ENCODE measurements at places on chromosomes 2 and 18.

DNA sequence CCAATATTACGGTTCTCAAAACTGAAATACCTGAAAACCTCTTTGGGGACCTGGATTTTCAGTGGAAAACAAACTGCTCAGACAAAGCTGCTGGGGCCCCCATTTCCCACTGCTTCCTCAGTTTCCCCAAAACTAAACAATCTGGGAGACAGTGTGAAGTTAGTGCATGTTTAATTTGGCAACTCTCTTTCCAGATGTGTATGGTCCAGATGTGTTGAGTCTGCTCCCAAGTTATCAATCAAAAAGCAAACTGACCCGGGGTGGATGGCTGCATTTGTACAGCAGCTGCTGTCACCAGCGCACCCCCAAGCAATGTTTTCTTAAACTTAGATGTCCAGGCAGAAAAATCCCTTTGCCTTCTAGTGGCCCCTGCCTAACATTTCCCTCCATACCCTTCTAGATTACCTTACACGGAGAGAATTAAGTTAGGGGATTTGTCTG is 136.9 kb downstream of the COPS8 start:
- DNase-seq: no peak

- DNase-seq: no peak
These were observed 30.6 kb upstream of the CYP1B1 start for GRCh38 chr2:38106405-38107094.

GRCh38 chr2:155944218-155944617 is 388.3 kb downstream of the NR4A2 start:
- DNase-seq: no peak

DNA sequence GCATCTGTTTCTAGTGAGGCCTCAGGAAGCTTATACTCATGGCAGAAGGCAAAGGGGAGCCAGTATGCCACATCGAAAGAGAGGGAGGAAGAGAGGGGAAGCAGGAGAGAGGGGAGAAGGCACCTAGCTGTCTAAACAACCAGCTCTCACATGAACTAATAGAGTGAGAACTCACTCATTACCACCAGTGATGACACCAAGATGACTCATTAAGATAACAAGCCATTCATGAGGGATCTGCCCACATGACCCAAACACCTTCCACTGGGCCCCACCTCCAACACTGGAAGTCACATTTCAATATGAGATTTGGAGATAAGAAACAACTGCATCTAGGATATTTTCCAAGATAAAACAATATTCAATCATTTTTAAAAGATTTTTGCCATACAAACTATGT is 753.9 kb upstream of the ZEB2 start:
- no peak for DNase-seq

DNA sequence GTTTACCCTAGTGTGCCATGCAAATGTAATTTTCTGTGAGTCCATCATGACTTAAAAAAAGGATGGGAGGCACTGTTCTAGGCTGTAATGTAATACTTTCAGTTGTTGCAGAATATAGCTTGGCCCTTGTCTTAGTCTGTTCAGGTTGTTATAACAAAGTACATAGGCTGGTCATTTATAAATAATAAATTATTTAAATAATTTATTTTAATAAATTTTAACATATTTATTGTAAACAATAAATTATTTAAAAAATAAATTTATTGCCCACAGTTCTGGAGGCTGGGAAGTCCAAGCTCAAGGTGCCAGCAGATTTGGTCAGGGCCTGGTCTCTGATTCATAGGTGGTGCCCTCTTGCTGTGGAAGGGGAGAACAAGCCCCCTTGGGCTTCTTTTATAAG is 35.2 kb downstream of the RAPGEF4 start:
- no peak for DNase-seq

- no peak for DNase-seq
These were observed 113.6 kb downstream of the CDH2 start for GRCh38 chr18:28063271-28063761.

DNA sequence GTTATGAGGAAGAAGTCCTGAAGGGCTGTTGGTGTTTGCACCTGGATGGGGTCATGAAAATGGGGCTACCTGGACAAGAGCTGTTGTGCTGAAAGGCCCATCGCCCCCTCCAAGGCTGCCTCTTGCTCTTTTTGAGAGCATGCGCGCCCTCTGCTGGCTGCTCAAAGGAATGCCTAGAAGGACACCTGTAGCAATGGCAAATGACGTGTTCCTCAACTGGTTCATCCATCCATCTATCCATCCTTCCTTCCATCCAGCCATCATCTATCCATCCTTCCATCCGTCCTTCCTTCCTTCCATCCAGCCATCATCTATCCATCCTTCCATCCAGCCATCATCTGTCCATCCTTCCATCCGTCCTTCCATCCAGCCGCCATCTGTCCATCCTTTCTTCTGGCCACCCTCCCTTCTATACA is 17.2 kb upstream of the RPL31 start:
- no peak for DNase-seq

DNA sequence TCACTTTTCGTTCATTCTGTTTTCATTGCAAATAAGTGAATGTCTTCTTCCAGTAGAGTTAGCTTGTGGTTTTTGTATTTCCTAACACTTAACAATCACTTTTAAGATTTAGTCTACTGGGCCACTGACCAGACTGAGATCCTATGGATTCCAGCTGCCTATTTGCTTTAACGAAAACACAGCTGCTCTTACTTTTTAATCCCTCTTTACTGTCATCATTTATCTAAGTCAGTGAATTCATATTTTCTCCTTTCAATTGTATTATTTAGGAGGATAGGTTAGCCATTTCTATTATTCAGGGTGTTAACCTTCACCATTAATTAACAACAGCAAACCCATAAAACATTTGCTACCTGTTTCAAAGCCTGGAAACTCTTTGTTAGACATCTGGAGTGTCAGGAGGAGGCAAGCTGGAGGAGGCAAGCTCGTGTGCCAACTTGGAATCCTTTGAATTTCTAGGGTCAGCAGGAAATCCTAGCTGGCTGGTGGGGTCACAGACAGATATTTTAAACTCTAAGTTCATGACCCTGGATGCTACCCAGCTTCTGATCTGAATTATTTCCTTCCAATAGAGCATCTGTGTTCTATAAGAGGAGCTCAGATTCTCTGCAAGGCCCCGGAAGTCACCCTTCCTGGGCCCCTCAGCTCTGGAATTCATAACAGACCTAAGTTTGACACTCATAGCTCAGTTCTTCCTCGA is 385.3 kb downstream of the RBM43 start:
- DNase-seq: no peak

DNA sequence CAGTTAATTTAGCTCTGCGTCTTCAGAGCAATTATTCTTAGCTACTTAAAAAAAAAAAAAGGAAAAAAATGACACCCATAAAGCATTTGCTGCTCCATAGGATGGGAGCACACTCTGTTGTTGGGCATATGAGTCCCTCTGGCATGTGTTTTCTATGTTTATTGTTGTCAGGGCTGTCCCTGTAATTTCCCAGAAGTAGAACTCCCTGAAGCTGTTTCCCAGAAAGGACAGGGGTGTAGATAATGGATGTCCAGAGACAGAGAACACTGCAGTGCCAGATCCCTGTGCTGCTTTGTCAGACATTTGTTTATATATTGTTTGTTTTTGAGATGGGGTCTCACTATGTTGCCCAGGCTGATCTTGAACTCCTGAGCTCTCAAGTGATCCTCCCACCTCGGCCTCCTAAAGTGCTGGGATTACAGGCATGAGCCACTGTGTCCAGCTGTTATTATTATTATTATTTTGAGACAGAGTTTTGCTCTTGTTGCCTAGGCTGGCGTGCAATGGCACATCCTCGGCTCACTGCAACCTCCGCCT is 32.6 kb downstream of the GALM start:
- no peak for DNase-seq

- peak; percentile 17 for DNase-seq
These were observed 105.9 kb upstream of the HS6ST1 start for GRCh38 chr2:128424406-128425171.

- no peak for DNase-seq
These were observed 36.4 kb downstream of the SLC20A1 start for GRCh38 chr2:112682101-112682500.

DNA sequence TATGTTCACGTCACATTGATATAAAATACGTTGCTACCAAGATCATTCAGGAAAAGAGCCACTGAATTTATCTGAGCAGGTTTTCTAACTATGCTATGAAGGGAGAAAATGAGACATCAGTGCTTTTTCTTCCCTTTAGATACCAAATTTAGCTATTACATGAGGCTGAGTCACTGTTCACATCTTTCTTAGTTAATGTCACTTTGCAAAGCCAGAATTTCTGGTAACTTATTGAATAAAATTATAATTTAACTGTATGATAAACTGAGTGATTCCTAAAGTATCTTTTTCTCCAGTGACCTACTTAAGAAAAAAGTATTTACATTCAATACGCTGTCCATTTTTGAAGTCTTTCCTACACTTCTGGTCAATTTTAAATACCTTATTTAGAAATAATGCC is 22.7 kb downstream of the C1D start:
- DNase-seq: no peak

- no peak for DNase-seq
These were observed 127.4 kb downstream of the NOL4 start for GRCh38 chr18:34097312-34097711.

- DNase-seq: no peak
These were observed 56.1 kb downstream of the ASAP2 start for GRCh38 chr2:9262671-9263171.

GRCh38 chr2:235956281-235956970 is 211.8 kb downstream of the GBX2 start:
- DNase-seq: no peak

DNA sequence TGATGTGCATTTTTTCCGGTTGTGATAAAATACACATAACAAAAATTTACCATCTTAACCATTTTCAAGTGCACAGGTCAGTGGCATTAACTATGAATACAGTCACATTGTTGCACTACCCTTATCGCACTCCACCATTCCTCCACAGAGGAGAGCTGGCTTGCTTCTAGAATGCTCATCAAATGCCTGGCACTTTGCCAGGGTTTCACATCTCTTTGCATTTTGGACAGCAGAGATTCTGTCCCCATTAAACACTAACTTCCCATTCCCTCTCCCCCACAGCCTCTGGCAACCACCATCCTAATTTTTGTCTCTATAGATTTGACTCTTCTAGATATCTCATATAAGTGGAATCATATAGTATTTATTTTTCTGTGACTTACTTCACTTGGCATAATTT is 165.0 kb downstream of the ASB1 start:
- no peak for DNase-seq

- no peak for DNase-seq
These were observed 4.9 kb downstream of the KDM3A start for GRCh38 chr2:86446060-86446459.

DNA sequence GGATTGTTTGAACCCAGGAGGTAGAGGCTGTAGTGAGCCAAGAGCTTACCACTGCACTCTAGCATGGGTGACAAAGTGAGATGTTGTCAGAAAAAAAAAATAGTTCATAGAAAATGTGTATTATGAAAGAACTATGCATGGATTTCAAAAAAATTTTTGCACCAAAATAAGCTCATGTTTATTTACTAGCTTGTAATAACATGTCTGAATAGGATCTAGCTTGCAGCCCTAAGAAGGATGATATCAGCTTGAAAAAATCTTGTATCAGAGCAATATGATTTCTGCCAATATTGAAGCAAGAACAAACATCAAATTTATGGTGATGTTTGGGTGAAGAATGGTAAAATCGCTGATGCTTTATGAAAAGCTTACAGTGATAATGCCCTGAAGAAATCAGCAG is 97.0 kb upstream of the RFX8 start:
- no peak for DNase-seq

DNA sequence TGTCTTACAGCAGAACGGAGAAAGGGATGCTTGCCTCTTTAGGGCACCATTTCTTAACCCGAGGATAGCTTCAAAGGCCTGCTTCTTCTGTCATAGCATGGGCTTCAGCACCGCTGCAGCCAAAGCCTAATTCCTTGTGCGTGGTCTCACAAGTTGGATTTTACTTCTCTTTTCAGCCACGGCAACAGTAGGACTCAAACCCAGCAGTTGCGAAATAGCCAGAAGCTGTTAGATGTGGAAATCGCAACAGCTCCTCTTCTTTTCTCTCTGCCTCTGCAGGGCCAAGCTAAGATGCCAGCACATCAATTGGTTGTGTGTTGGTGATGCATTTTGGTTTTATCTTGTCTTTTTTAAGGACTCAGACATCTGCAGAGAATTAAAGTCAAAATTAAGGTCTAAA is 3.1 kb downstream of the NRXN1 start:
- DNase-seq: peak; percentile 24

DNA sequence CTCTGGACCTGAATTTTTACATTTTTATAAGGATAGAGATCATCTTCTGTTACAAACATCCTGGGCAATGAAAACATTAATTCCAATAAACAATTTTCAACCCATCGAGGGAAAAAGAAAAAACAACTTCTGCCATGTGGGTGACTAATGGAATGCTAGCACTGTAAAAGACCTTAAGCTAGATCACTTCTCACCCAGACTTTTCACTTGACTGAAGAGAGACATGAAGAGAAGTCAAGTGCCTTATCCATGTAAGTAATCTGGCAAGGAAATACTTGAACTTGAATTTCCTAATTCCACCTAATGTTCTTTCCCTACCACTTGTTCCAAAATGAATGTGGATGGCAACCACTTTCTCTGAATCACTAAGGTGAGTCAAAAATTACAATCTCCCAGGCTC is 98.3 kb upstream of the ACVR1C start:
- no peak for DNase-seq

GRCh38 chr2:162382278-162382677 is 38.3 kb downstream of the GCA start:
- no peak for DNase-seq

- DNase-seq: no peak
These were observed 91.2 kb downstream of the VRK2 start for GRCh38 chr2:58137856-58138255.

GRCh38 chr2:178344121-178344520 is 106.9 kb downstream of the PRKRA start:
- peak; percentile 64 for DNase-seq

DNA sequence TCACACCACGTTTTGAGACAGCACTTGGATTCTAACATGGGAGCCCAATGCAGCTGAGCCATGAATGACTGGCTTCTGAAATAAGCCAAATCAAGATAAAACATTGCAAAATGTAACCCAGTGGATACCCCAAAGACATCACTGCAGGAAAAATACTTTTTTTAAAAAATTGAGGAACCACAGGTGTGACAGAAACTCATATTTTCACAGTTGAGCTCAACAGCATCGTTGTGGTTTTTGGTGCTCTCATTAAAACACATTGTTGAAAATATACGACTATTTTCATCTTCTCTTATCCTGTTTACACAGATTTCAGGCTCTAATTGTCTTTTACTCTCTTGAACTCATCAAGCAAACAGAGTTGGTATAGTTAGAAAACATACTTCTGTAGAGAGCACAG is 429.3 kb upstream of the VRK2 start:
- no peak for DNase-seq

GRCh38 chr18:48402953-48403352 is 6.2 kb downstream of the ZBTB7C start:
- DNase-seq: no peak

DNA sequence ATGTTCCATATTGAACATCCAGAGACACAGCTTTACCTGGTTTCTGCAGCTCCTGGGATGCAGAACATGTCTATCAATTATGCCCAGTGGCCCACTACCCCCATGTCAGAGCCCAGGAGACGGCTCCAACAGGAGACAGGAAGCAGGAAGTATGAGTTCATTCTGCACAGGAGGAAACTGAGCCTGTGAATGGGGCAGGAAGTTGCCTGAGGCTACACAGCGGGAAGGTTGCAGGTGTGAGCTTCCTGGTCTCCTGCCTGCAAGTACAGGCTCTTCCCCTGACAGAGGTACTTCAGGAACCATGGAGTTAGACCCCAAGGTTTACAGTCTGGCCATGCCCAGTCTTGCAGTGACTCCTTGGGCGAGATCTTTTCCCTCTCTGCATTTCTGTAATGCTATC is 2.8 kb upstream of the BOK start:
- no peak for DNase-seq
